ENCODE measurements at places on chromosomes 5 and 9. TPM values are rescaled to one million over a fixed set of nuclear protein-coding genes. Genes with fewer than 3 reads are reported as not detected.
A peak's percentile ranks its signal among the peaks of the same experiment; 100 is the strongest.

DNA sequence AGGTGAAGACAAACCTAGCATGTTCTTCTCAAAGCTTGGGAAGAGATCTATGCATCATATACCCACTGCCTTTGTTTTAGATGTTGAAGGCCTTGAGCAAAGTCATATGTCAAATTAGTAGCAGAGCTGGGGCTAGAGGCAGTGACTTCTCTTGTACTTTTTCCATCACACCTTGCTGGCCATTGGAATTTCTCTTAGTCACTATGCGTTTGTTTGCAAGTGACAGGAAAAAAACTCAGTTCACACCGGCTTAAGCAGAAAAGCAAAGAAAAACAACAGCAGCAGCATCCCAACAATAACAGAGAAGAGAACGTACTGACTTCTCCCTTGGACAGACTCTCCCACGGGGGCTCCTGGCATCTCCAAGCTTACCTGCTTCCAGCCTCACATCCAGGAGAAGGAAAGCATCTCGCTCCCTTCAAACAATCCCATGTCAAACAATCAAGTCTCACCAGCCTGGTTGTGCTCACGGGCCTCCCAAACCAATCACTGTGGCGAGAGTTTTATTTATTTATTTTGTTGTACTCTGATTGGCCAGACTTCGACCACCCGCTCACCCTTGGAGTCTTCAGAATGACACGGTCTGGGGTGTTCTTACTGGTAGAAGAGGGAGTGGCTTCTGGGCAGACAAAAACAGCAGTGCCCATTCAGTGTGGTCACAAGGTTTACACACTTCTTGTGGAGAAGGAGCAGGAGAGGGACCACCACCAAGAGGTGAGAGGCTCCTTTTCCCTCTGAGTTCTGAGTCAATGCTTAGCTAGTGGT is 83.8 kb upstream of the STC2 start:
- DNase-seq = no peak

GRCh38 chr5:178249191-178249989 is 16.8 kb upstream of the PHYKPL start:
- no peak for DNase-seq

DNA sequence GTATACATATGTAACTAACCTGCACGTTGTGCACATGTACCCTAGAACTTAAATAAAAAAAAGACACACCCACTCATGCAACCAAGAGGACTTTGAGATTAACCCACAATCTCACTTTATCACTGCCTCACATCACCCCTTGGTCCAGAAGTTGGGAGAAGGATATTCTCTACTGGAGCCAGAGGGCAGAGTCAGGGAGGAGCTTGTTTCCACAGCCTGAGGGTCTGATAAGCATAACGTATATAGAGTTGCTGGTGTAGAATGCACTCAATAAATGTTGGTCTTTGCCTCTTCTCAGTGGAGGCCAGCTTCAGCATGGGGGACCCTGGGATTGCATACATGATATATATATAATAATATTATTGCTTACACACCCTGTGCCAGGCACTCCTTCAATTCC is 10.1 kb downstream of the KCNV2 start:
- no peak for DNase-seq

- DNase-seq = no peak
Measured at GRCh38 chr5:9557696-9558095, 11.8 kb upstream of the SEMA5A start.

DNA sequence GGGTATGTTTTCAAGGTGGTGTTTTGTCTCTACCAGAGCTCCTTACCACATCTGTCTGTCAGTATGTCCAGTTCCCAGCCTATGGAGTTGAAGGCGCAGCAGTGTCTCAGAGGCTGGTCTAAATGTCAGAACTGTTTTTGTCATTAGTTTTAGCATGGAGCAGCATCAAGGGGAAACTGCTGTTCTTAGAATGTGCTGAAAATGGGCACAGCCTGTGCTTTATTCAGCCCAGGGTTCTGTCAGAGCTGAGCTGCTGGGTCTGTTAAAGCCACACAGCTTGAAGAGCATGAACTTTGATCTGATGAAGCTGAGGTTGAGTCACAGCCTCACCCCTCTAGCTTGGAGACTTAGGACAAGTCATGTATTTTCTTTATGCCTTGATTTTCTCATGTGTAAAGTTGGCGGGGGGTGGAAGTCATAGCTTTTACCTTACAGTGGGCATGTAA is 71.9 kb downstream of the RALGPS1 start:
- DNase-seq = no peak

GRCh38 chr5:90641528-90641927 is 82.9 kb downstream of the ADGRV1 start:
- DNase-seq = no peak

DNA sequence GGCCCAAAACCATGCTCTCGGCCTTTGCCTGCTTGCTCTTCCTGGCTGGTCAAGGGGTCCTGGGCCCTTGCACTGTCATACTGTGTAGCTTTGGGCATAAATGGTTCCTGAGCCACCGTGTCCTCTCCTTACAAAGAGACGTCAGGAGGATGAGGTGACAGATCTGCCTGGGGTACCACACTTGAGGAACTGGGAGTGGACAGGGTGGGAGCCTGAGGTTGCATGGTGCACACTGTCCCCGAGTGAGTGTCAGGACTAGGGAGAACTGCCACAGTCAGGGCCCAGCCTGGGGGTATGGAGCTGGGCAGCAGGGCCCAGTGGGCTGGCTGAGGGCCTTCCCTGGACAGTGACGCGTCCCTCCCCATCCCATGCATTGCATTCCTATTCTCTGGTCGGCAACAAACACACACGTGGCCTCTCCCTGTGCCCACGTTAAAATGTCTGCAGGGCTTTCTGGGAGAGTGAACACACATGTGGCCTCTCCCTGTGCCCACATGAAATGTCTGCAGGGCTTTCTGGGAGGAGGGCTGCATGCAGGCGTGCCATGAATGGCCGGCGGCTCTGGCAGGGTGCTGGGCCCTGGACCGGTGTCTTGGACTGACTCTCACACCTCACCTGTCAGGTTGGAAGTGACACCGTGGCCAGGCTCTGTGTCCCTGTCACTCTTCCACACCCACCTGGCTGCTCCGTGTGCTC is 122.1 kb upstream of the COL5A1 start:
- DNase-seq = no peak

DNA sequence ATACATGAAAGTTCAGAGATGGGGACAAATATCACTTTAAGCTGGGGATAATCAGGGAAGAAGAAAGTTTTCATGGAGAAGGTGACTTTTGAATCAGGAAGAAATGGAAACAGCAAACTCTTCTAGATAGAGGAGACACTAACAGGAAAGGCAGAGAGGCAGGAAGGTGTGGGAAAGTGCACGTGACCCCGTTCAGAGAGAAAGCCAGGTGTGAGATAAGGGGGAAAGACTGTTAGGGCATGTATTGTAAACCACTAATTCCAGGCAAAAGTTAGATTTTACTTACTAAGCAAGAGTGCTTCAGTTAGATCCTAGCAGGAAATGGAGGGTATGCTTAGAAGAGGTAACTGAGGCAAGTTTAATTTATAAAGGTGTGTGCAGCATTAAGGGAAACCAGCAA is 58.5 kb downstream of the PDCD1LG2 start:
- no peak for DNase-seq

GRCh38 chr5:135851186-135851914 is 16.9 kb downstream of the SLC25A48 start:
- no peak for DNase-seq

DNA sequence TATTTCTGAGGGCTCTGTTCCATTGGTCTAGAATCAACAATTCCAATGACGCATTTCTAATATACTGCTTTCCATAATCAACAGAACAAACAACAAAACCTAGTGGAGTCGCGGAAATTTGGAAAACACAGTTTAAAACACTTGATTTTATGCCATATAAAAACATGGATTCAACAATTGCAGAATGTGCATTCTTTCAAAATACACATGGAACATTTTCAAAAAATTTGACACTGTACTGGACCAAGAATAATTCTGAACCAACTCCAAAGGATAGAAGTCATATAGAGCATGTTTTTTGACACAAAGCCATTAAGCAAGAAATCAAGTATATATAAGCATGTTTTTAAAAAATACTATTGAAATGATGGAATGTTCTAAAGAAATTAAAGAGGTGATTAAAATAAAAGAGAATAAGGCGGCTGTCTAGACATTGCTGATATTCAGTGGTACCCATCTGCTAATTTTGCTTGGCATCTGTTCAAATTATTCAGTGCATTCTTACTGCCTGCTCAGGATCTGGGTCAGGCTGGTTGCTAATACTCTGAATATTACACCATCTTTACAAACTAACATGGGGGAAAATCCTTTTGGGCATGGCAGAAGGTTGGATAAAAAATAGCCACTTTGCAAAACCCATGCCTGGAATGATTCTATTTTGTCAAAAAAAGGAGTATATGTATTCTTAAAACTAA is 221.3 kb downstream of the NPR3 start:
- peak; percentile 6 for DNase-seq

GRCh38 chr5:176700239-176700847 is 53.1 kb downstream of the TSPAN17 start:
- DNase-seq = no peak

- no peak for DNase-seq
Measured at GRCh38 chr9:130860458-130861316, 25.6 kb downstream of the ABL1 start.

DNA sequence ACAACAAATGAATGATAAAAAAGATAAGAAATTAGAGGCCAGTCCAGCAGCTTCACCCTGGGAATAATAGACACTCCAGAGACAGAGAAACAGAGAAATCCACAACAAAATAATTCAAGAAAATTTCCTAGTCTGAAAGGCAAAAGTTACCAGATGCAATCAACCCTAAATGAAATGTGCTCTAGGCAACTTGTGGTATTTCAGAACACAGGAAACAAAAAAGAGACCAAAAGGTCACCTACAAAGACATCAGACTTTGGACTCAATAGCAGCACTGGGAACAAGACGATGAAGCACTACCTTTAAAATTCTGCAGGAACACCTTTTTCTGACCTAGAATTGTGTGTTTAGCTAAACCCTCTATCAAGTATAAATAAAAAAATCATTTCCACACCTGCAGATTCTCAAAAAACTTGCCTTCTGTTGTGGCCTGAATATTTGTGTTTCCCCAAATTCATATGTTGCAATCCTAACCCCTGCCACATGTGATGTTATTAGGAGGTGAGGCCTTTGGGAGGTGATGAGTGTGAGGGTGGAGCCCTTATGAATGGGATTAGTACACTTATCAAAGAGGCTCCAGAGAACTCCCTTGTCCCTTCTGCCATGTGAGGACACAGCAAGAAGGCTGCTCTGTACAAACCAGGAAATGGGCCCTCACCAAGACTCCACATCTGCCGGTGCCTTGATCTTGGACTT is 5.9 kb upstream of the MAPK9 start:
- DNase-seq = no peak

DNA sequence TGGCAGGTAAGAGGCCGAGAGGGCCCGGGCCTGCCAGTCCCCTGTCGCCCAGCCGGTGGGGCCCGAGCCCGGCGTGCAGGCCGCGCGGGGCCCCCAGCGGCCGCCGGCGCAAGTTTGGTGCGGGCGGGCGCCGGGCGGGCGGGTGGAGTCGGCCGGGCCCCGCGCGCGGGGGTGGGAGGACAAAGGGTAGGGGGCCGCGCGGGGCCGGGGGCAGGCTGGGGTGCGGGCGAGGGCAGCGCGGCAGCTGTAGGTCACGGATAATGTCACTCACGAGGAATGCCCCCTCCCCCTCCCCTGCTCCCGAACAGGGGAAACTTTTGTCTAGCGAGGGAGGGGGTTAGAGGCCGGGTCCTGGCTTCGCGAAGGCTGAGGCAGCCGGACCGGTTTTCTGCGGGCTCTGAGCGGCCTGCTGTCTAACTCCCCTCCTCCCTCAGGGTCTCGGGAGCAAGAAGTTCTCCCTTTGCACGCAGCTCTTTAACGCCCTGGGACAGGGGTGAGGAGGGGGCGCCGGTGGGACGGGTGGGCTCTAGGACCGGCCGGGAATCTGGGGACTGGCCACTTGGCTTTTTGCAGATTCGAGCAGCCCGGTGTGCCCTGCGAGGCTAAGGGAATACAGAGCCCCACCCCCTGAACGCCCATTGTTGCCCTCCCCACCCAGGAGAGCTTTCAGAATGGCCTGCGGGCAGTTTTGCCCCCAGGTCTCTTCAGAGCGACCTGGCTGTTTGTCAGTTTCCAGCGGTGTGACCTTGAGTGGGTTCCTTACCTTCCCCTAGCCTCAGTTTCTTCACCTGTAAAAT is 21.3 kb upstream of the NDST1 start:
- no peak for DNase-seq

DNA sequence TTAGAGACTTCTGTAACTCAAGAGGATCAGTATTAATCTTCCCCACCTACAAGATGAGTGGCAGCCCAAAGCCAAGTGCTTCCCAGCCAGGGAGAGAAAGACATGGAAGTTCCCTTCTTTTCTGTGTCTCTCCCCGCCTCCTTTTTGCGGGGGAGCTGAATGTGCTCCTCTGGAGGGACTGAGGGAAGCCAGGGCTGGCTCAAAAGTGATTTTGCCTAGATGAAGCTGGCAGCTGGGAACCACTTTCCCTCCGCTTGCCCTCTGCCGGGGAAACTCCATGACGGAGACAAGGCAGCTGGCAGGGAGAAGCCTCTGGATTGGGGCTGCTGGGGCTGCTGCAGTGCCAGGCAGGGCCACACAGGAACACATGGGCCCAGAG is 24.4 kb downstream of the EGR1 start:
- no peak for DNase-seq

DNA sequence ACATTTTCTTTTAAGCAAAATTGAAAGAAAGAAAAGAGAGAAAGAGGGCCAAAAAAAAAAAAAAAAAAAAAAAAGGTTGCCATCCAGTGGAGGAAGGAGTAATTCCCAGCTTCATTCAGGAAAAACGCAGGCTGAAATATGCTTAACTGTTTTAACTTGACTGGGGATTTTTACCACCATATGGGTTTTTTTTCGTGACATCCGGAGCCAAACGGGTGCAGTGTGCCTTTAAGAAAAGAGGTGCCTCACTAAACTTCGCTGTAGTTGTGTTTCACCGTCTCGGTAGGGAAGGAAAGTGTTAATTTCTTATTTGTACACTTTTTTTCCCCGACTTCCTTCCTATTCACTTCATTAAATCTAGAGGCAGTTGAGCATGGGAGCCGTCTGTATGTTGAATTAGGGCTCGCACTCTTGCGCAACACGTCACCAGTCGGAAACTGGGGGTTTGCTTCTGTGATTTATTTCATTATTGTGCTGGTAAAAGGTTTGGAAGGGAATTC is 143.0 kb downstream of the SMARCA2 start:
- peak; percentile 55 for DNase-seq

GRCh38 chr5:131677115-131677514 is 42.1 kb upstream of the RAPGEF6 start:
- no peak for DNase-seq

DNA sequence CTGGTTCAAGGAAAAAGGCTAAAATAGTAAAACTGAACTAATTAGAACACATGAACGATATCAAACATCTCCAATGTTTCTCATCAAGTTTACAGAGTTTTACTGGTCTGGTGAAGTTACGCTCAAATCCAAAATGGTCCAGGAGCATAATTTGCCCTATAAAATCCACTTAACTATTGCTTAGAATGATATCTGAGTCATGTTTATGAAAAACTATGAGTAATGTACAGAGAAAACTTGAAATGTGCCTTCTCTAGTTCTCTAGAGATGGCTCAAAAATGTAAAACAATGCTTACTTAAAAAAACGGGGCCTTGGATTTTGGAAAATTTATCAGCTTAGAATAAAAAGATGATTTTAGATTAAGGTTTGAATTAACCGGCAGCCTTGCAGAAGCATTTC is 108.1 kb downstream of the FBXW11 start:
- no peak for DNase-seq

Gene KCNMB1
- polyA plus RNA-seq = 0.61 TPM

Gene CFAP90
- not detected for polyA plus RNA-seq

Gene TMEFF1
- polyA plus RNA-seq = 1.5 TPM
